Stimulated activated CD8-positive, alpha-beta memory T cell treated with anti-CD3 and anti-CD28 coated beads, Interleukin-2, amount 100 ng/mL, for 1 hour (primary cell): ENCODE measurements at places on chromosomes 3 and 15.

GRCh38 chr15:77864211-77865105 is 213.1 kb downstream of the TBC1D2B start:
- no peak for DNase-seq

DNA sequence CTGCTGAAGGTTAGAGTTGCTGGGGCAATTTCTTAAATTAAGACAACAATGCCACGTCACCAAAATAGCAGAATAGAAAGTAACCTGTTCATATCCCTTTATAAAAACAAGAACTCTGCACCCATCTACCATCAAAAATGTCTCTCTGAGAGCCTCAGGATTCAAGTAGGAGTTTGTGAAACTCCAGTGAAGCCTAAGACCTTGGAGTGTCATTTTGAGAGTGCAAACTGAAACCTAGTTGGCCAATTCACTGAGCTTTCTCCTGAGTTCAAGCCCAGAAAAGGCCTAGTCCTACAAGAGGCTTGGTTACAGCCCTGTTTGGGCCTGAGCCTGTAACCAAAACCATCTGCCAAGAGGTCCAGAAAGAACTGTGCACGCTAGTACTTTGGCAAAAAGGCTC is 335.1 kb downstream of the EFHB start:
- no peak for DNase-seq

DNA sequence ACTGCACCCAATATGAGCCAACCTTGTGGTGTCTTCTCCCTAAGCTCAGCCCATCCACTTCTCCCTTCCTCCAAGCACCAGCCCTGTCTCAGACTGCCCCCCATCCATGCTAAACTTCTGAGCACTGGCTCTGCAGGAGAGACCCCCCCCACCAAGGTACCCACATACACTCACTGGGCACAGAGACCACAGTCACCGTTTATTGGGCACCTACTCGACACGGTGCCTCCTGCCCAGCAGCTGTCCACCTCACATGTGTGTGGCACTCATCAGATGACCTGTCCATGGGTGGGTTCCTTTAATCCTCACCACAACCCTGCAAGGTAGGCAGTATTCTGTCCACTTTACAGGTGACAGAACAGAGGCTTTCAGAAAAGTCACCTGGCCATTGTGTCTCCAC is 22.3 kb upstream of the SFMBT1 start:
- no peak for DNase-seq

DNA sequence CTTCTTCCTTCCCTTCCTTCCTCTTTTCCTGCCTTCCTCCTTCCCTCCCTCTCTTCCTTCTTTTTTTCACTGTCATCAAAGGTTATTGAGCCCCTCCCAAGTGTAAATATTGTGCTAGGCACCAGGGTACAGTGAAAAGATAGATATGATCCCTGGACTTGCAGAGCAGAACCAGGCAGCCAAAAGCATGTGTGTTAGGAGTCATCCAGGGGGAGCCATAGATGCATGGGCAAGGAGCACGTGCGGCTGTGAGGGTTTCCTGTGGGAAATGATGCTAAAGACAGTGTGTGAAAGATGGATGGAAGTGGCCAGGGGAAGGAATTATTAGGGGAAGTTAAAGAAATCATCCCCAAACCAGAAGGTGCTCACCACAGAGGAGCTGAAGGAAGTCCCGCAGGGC is 65.2 kb downstream of the NR2F2 start:
- DNase-seq = no peak

- no peak for DNase-seq
Observed at GRCh38 chr3:145951441-145951840, 209.5 kb downstream of the PLOD2 start.

GRCh38 chr15:74709011-74709410 is 13.2 kb upstream of the EDC3 start:
- no peak for DNase-seq

DNA sequence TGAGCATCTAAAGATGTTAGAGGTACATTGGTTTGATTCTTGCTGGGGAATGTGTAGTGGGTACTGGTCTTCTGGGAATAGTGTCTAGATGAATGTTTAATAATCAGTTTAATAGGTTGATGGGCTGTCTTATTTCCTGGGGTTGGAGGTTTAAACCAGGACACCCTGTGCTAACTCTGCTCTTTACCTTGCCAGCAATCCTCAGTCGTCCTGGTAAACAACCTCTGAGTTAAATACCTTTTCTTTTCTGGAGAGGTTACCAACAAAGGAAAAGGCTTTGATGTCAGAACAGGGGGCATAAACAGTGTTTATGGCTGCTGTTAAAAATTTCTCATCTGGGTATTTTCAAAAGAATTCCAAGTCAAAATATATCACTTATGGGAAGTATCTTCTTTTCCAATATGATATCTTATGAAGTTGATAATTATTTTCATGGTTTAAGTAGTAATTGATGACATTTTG is 23.5 kb downstream of the MITF start:
- DNase-seq = no peak

- no peak for DNase-seq
Observed at GRCh38 chr15:40739047-40739446, 16.0 kb downstream of the RMDN3 start.

DNA sequence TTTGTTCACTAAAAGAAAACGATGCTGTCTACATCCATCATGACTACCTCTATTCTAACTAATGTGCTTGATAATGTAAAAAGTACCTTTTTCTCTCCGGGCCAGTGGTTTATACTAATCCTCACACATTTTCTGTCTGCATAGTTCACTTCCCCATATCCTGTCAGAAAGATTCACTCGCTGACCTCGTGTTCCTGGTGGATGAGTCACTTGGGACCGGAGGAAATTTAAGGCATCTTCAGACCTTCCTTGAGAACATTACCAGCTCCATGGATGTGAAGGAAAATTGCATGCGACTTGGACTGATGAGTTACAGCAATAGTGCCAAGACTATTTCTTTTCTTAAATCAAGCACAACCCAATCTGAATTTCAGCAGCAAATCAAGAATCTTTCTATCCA is 33.8 kb downstream of the COL6A5 start:
- DNase-seq = no peak

DNA sequence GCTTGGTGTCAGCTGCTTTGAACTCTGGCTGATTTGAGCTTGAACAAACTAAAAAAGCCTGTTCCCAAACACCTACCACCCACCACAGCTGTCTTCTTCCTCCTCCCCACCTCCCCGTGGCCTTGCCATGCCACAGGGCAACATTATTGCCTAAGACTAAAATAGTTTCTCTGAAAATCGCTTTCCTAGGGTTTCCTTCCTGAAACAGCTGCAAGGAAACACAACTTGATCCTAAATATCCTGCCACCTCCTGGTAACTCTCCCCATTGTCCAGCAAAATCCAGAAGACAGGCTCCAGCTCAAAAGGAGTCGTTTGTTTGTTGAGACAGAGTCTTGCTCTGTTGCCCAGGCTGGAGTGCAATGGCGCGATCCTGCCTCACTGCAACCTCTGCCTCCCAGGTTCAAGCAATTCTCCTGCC is 193.9 kb upstream of the TPM1 start:
- no peak for DNase-seq

- no peak for DNase-seq
Observed at GRCh38 chr3:107910713-107911259, 180.0 kb downstream of the CD47 start.

- no peak for DNase-seq
Observed at GRCh38 chr3:184186902-184187207, 856 bp downstream of the ABCF3 start.

DNA sequence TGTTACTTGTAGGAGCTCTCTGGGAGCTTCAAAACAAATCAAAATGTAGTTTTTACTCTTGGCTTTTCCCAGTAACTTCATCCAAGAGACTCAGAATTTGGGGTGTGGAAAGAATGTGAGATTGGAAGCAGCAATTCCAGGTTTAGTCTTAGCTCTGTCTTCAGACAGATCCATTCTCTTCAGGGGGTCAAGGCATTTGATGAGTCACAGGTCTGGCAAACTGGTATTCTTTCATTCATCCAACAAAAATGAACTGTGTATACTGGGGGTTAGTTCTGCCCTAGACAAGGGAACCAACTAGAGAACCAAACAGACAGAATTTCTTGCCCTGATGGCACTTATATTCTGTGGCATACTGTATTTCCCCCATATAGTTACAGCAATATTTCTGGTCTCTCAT is 36.3 kb upstream of the CADPS start:
- DNase-seq = no peak

- no peak for DNase-seq
Observed at GRCh38 chr3:196235452-196236122, 19.3 kb downstream of the SLC51A start.

DNA sequence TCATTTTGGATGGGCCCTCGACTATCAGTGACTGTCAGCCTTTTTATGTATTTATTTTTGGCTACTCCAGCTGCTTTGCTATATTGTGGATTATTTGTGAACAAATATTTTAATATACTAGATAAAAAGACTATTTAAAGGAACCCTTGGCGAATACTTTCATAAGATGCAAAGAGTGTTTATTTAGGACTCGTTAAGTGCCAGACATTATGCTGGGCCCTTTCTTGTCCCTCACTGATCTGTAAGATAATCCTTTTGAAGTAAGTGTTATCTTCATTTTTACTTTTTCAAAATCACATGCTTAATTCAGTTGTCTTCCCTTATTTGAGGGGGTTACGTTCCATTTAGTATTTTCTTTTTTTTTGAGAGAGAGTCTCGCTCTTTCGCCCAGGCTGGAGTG is 376.8 kb upstream of the C2CD4B start:
- no peak for DNase-seq

DNA sequence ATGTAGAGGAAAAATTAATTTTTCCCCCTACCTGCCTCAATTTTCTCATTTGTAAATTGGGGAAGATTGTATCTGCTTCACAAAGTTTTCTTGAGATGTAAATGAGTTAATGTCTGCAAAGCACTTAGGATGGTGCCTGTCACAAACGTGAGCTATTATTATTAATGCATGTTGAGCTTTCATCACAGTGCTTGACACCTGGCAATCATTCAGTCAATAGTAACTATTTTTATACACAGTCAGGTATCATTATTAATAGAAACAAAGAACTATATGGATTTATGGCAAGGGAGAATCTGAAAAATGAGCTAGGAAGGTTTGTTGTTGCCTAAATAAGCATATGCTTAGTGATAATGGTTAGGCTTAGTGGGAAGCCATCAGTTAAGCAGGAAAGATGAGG is 238.2 kb upstream of the GRM7 start:
- DNase-seq = no peak

- DNase-seq = no peak
Observed at GRCh38 chr15:98902931-98903330, 104.7 kb downstream of the PGPEP1L start.

DNA sequence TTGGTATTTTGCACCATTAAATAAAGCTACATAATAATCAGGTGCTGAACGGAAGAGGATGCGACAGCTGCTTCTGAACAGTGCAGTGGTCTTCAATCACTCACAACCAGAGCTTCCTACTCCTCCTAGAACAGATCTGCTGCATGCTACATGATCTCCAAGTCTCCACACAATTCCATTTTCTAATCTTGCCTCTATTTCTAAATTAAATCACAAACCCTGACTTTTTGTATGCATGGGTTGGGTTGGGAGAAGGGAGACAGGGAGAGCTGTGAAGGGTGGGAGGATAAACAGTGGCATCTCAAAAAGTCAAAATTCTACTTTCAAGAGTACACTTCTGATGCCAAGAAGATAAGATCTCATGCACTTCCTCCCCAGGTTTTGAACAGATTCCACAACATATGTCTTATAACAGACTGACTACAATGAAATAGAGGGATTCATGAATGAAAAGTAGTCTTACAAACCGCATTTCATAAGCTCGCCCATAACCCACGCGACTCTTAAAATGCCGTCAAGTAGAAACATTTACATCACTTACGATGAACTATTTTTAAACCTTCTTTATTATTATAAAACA is 57.2 kb downstream of the CHSY1 start:
- DNase-seq = no peak

DNA sequence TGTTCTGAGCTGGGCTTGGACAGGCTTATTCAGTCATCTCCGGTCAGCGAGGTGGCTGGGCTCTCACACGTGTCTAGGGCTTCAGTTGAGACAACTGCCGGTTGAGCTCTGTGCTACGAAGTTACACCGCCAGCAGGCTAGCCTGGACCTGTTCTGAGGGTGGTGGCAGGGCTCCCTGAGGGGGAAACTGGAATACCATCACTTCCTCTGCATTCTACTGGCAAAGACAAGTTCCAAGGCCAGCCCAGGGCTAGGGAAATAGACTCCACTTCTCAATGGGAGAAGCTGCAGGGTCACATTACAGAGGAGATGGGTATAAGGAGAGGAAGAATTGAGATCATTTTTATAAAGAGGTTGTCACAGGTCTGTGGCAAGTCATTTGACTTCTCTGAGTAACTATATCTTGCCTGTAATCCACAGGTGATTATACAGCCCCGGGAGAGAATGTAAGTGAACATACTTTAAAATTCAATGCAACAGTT is 106.8 kb upstream of the IL12A start:
- DNase-seq = no peak

DNA sequence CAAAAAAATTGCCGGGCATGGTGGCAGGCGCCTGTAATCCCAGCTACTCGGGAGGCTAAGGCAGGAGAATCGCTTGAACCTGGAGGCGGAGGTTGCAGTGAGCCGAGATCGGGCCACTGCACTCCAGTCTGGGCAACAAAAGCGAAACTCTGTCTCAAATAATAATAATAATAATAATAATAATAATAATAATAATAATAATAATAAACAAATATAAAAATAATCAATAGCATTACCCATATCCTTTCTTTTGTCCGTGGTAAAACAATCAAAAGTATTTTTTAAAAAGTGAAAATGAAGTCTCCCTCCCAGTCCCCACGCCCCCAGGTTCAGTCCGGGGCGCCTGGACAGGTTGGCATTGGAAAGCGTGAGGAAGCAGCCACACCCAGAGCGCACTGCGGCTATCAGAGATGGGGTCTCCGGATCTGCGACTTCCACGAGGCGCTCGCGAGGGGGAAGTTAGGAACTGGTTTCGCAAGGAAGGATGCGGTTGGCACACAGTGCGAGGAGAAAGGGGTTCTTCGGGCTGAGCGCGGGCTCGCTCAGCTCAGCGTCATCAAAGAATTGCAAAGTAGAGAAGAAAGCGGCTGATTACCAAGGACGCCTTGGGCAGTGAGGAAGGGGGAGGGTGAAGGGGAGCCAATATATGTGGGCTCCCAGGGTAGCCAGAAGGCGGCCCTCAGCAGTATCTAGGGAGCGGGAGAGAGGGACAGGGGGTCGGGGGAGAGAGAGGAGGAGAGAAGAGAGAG is 69.5 kb upstream of the EPHB3 start:
- no peak for DNase-seq

GRCh38 chr3:47950453-47951169 is 65.6 kb downstream of the MAP4 start:
- no peak for DNase-seq

DNA sequence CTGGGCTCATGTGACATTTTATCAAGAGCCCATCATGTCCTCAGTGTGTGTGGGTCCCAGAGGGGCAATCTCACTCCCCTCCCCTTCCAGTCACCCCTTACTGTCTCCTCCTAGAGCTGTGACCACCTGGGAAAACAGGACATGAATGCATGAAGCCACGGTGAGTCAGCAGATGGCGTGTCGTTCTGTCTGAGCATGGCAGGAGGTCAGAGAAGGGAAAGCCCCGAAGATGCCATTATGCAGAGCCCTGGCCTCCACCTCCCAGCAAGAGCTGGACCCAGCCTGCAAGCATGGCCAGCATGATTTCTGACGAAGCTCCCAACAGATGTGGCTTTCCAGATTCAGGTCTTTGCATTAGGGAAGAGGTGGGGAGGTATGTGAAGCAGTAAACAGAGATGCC is 118.5 kb downstream of the TLE3 start:
- DNase-seq = no peak

GRCh38 chr3:133987948-133988484 is 41.7 kb downstream of the SLCO2A1 start:
- DNase-seq = no peak
